ENCODE measurements at places on chromosomes 1 and 21.

DNA sequence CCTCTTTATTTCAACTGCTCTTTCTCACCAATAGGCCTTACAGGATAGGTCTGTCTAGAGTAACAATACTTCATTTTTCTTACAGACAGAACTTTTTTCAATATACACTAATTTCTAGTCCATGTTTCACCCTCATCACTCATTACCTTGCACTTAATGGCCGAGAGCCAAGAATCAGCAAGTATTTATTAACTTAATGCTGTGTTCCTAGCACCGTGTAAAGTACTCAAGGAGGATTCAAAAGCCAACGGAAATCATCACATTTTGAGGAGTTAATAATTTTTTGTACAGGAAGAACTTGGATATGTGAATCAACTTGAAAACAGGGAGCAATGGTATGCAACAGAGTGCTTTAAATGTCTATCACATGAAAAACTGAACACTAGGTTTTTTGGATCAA, 102.0 kb downstream of the PTPN14 start:
- DNase-seq: no peak

GRCh38 chr21:23017989-23018388, 2019.8 kb downstream of the NCAM2 start:
- DNase-seq: no peak

GRCh38 chr1:169113613-169114119, 7.2 kb downstream of the ATP1B1 start:
- DNase-seq: no peak

- no peak for DNase-seq
Measured at GRCh38 chr1:113930499-113931161, 1.5 kb downstream of the HIPK1 start.

- DNase-seq: no peak
Measured at GRCh38 chr1:193674292-193674944, 488.0 kb upstream of the B3GALT2 start.

DNA sequence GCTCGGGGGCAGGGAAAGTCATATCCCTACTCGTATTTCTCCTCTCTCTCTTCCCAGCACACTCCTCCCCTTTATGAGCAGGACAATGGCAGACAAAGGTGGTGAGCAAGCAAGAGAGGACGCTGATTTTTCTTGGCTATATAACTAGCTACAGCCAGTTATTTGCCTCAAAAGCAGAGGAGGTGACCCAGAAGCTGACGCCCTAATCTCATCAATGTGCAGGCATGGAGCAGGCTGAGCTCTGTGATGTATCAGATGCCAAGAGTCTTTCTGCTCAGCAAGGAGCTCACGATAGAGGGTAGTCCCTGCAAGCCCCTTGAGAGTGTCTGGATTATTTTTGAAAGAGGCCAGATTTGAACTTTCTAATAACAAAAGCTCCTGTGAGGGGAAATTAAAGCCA, 75.5 kb downstream of the ASTN1 start:
- DNase-seq: no peak

All from stimulated activated CD4-positive, alpha-beta T cell treated with anti-CD3 and anti-CD28 coated beads, TNF-alpha, amount 100 ng/mL, for 1 hour (primary cell).